NCI-H2227 treated with DMSO at 0.1 percent for 48 hours (cell line): ENCODE measurements at places on chromosomes 11 and 22.

GRCh38 chr11:34864424-34864823 lies 51.8 kb downstream of the APIP start:
- no peak for DNase-seq

GRCh38 chr11:76124905-76125770 lies 81.2 kb downstream of the WNT11 start:
- no peak for DNase-seq

- no peak for DNase-seq
Observed at GRCh38 chr11:35848616-35849015, 95.2 kb upstream of the LDLRAD3 start.

- DNase-seq: peak; percentile 24
Observed at GRCh38 chr11:17734986-17735817, 621 bp downstream of the KCNC1 start.

DNA sequence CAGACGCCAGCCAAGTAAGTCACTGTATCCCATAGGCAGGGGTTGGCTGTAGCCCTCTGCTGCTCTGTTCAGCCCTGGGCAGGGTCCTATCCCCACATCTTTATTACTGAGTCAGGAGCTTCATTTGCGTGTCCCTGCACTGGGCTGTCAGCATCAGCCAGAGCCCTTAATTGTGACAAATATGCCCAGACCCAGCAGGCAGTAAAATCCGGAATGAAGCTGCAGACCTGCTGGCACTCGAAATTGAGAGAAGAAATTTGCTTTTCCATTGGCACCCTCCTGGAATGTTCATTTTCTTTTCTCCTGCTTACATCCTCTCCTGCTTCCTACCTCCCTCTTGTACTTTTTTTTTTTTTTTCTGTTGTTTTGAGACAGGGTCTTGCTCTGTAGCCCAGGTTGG lies 43.8 kb downstream of the CEP164 start:
- DNase-seq: no peak

- peak; percentile 55 for DNase-seq
Observed at GRCh38 chr22:20268279-20269012, at the start of gene RTN4R. RTN4R (minus strand) TSS chr22:20268318; CDS start chr22:20268092, 226 bp downstream.

GRCh38 chr22:35549328-35549727 lies 8.7 kb downstream of the RASD2 start:
- DNase-seq: no peak

DNA sequence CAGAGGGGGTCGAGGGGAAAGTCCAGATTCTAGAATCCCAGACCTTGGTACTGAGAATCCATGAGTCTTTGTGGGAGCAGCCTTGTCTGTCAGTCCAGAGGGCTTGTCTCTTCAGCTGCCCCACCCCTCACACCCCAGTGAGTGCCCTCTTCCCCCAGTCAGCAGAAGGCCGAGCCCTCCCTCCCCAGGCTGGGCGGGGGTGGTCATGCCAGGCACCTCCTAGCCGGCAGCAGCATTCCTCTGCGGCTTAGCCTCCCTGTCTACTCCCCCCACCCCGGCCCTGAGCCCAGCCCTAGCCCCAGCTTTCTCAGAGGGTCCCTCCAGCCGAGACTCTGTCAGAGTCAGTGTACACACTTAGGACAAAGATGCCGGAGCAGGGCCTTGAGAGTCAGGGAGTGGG lies 4.6 kb downstream of the SOX10 start:
- DNase-seq: no peak

GRCh38 chr11:29190313-29190712 lies 826.5 kb downstream of the KCNA4 start:
- DNase-seq: no peak

DNA sequence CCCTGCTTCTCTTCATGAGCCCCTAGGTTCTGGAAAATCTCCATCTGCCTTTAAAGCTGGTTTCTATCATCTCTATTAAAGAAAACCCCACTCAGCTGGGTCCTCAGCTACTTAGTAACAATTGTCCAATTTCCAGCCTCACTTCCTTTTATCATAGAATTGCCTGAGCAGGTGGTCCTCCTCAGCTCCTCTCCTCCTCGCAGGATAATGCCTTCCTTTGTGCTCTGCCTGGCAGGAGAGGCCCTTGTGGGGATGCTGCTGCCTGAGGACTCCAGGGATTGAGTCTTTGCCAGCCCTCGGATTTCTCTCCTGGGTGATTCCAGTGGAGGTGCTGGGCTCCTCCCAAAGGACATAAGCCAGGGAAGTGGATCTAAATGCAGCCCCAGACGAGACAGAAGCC lies 448.3 kb downstream of the INSC start:
- DNase-seq: peak; percentile 55

DNA sequence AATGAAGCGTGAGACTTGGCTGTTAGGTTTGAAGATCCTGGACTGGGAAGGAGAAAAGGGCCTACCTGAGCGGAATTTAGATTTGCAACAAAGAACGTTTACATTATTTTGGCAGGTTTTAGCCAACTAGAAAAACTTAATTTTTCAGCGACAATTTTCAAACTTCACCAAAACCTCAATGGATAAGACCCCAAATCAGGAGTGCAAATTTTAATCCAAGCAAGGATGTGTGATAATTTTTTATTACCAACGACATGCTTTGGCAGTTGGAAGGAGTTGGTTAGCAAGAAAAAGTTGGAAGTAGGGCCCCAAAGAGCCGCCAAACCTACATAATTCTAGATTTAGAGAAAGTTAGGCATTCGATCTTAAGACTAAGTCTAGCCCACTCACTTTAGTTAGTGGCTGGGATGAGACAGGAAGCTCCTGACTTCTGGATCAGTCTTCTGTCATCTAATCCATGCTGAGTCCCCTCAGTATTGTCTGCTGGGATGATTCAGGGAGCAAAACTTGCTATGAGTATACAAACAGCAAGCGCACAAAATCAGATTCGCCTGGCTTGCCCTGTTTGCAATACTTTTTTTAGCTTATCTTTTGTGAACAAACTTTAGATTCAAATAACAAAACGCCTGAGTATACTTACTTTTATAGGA lies 787 bp upstream of the RDX start:
- DNase-seq: no peak

DNA sequence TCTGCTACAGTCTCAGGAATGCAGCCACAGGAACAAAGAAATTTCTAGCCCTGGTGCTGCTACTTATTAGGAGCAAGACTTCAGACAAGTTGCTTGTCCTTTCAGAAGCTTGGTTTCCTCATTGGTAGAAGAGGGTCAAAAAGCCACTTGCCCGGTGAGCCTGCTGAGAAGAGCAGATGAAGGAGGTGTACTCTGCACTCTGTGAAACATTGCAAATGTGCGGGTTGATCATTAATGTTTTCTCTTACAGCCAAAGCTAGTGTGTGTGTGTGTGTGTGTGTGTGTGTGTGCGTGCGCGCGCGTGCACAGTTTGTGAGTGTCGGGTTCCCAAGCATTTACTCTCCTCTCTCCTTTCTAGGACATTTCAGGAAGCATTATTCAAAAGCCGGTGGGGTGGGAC lies 86.3 kb upstream of the NNMT start:
- peak; percentile 39 for DNase-seq

DNA sequence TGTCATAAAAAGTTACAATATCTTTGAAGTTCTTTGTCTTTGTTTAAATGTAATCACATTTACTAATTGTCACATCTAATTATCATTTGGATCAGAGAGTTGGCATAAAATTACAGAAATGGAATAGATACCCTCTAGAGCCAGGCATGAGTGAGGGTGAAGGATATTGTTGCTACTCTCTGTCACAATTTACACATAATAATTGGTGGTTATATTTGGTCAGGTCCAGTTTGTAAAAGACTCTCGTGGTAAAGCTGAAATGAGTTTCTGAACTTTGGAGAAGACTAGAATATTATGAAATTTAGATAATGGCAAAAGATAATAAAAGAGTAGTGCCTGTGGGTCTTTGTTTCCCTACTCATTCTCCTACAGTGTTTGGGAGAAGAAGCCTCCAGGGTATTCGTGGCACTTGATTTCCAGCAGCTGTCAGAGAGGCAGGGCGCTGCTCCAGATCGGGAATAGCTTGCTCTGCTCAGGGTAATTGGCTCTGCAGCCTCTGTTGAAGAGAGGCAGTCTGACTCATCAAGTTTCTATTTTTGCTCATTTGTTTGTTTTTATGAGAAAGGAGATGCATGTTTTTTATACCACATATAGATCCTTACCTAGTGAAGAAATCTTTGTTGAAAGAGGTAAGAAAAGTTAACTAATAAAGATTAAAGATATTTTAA lies 349.9 kb downstream of the CNTN5 start:
- DNase-seq: no peak

- peak; percentile 69 for DNase-seq
Observed at GRCh38 chr11:16299884-16300782, 56.2 kb downstream of the SOX6 start.

DNA sequence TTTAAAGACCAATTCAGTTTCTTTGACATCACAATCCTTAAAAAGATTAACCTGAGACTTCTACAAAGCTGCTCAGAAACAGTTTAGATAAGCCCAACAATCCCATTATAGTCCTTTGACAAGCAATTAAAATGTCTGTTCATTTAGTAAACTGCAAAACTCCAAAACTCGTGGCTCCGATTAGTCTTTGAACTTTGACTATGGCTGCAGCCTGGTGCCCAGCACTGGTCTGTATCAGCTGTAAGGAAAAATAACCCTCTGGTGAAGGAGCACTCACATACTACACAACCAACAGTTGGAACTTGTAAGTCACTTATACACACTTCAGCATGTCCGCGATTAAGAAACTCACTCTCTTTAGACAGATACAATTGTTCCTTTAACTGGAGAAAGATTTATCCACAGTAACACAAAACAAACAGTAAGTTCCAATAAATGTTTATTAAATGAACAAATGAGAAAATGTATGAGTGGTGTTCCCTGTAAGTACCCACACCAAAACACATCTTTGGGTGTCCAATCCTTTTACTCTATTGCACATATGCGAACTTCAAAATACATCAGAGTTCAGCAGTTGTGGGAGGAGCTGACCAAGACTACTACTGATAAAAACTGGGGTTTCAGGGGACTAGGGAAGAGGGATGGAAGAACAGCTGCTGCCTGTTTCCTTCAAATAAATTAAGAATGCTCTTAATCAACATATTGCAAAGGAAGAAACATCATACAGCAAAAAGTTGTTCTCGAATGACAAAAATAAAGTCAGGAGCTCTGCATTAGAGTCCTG lies 36.4 kb downstream of the PITPNB start:
- DNase-seq: no peak

DNA sequence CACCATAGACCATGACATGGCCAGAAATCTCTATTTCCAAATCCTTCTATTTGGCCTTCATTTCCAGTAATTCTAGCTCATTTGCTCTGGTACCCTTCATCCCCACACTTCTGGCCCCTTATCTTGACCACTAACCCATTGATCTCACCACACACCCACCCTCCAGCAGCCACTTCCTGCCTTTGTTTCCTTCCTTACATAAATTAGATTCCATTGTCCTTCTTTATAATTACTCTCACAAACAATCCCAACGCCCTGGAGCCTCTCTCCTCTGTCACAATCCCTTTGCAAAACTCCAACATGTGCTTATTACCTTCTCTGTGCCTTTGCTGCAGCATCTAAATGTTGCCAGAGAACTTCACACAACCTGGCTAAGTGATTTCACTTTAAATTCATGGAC lies 14.8 kb downstream of the APLNR start:
- no peak for DNase-seq

DNA sequence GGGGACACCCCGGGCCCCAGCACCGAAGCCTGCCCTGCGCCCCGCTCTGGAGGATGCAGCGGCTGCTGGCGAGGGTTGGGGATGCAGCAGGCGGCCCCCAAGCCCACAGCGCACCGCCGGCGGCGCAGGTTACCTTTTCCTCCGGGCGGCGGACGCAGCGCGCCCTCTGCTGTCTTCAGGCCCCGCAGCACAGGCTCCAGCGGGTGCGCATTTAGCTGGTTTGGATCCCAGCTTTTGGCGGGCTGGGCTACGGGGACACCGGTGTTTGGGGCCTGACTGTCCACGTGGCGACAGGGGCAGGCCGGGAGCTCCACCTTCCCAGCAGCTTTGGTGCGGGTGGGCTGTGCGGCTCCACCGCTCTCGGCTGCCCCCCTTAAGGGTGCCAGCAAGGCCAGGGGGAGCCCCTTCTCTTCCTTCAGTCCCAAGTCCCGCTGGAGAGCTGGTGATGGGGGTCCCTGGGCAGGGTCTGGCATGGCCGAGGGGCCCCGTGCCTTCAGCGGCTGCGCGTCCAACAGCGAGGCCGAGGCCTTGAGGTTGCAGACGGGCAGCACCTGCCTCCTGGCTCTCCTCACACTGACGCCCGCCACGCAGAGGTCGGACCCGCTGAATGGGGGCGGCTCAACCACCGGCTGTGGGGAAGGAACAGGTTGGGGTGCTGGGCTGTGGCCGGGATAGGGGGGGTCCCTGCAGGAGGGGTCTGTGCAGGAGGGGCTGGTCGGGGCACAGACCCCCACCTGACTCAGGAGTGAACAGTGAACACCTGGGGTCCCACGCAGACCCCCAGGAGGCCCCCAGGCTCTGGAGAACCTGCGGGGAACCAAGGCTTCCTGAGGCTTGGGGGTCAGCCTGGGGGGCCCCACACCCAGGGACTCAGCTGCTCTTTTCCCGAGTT lies 18.0 kb upstream of the IL17REL start:
- DNase-seq: peak; percentile 20

DNA sequence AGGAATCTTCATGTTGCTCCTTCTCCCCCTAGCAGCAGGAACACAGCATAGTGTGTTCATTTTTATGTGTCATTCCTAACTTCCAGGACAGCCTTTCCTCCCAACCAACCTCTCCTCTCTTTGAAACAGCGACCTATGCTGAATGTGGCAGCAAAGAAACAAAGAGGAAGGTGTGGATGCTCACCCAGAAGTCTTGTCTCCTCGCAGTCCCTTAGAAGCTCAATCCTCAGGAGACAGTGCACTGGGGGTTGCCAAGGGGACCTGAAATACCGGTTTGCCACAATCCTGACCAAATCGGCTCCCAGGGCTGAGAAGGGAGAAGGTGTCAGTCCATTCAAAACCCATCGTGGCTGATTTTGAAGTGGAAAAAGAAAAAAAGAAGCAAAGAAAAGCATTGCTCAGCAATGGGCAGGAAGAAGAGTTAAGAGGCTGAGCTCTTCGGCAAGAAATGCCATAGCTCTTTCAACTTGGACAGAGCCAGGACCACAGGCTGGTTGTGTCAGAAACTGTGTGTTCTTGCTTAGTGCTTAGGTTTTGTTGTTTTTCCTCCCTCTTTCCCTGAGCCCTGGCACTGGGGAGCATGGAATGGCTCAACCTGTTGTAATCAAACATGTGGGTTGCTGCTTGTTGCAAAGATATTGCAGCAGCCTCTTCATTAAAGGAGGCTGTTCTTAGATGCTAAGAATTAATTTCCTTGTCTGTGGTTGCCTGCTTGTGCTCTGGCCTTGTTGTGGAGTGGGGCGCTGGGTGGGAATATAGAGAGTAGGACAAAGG lies 30.4 kb upstream of the TENM4 start:
- DNase-seq: no peak

- no peak for DNase-seq
Observed at GRCh38 chr11:73188301-73188700, 29.8 kb upstream of the P2RY2 start.

DNA sequence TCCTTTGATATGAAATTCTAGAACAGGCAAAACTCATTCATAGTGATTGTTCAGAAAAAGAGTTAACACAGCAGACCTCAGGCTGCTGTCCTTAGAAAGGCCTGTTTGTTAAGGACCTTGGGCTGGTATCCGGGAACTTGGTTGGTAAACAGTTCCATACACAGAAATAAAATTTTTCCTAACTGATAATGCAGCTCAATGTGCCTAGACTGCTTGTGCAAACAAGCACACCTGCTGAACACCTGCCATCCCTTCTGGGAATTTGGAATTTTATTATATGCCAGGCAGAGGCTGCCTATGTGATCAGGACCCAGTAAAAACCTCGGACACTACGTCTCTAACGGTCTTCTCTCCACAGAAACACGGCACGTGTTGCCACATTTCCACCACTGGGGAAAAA lies 11.5 kb downstream of the THAP12 start:
- no peak for DNase-seq

- no peak for DNase-seq
Observed at GRCh38 chr11:84249344-84250135, 963.4 kb upstream of the CCDC90B start.

- no peak for DNase-seq
Observed at GRCh38 chr22:18970948-18971315, 34.8 kb upstream of the PRODH start.
